Astrocyte (in vitro differentiated cells and primary cell): ENCODE measurements at places on chromosomes 5 and 9. TPM values are rescaled to one million over a fixed set of nuclear protein-coding genes. Genes with fewer than 3 reads are reported as not detected.

Gene DUSP1
- 80.5 and 90.1 TPM in 2 replicates for total RNA-seq

DNA sequence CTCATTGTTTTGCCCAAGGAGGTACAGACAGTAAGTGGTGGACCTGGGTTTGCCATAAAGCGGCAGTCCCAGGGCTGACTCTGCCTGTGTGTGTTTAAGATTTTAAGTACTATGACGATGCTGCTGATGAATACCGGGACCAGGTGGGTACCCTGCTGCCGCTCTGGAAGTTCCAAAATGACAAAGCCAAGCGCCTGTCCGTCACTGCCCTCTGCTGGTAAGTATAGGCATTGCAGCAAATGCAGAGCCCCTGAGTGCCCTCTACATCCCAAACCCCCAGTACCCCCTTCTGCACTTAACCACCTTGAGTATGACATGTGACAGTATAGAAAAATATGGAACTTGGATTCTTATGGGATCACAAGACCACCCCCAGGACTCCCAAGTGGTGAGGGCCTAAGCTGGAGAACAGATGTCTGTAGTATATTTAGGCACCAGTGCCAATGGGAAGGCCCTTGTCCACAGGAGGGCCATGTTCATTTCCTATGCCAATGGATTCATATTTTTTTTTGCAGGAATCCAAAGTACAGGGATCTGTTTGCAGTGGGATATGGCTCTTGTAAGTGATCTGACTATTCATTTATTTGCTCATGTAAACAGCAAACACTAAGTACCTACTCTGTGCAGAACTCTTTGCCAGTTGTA lies 22.0 kb downstream of the ENHO start:
- peaks cover 14% of the 10 kb centered on the region for H3K4me1 ChIP-seq
- peaks cover 26% of the 10 kb centered on the region for H3K27me3 ChIP-seq
- no peak overlapping the region for H3K27ac ChIP-seq
- H3K4me3 ChIP-seq, result no peak overlapping the region
- no peak for DNase-seq

DNA sequence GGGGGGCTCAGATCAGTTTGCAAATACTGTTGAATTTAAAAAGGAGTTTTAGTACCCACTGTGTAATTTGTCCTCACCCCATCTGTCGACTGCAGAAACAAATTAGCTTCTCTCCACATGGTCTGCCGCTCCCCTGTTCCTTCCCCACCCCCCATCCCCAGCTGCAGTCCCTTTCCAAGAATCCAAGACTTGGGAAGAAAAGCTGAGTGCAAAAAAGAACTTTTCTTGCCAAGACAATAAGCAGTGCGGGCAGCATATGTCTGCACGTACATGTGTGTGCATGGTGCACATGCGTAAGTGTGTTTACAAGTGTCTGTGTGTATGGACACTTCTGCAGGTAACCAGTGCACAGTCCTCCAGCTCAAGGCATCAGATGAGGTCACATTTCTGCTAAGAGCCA lies 125.7 kb upstream of the SMIM23 start:
- no peaks in the 10 kb centered on the region for H3K36me3 ChIP-seq
- H3K4me3 ChIP-seq, result no peak overlapping the region
- H3K27ac ChIP-seq, result no peak overlapping the region
- H3K27me3 ChIP-seq, result no peaks in the 10 kb centered on the region
- DNase-seq, result no peak
- H3K4me1 ChIP-seq, result no peaks in the 10 kb centered on the region

GRCh38 chr5:174717826-174718455 lies 6.4 kb upstream of the MSX2 start:
- no peak overlapping the region for H3K4me3 ChIP-seq
- no peaks in the 10 kb centered on the region for H3K4me1 ChIP-seq
- H3K27me3 ChIP-seq, result peaks cover 59% of the 10 kb centered on the region
- H3K36me3 ChIP-seq, result no peaks in the 10 kb centered on the region

Gene IFNB1
- 2.5 and 3.2 TPM in 2 replicates for total RNA-seq

DNA sequence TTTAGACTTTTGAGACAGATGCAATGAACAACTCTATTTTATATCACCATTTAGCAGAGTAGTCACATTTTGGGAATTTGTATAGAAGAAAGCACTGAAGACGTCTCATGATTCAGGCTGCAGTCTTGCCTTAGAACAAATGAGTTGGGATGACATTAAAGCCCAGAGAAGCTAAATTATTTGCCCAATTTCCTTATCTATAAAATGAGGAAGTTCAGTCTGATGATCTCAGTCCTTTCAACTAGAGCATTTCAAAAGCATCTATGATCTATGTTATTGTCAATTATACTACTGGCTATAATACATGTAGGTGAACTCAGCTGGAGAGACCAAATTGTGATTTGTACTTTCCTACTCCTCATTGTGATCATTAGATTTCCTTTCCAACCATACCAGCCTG lies 154.1 kb downstream of the OSTF1 start:
- no peaks in the 10 kb centered on the region for H3K4me1 ChIP-seq
- no peak overlapping the region for H3K27ac ChIP-seq
- no peaks in the 10 kb centered on the region for H3K36me3 ChIP-seq

Gene UNC5A
- 0.67 and 0.70 TPM in 2 replicates for total RNA-seq

Gene PCDHA12
- 13.8 and 16.0 TPM in 2 replicates for total RNA-seq

DNA sequence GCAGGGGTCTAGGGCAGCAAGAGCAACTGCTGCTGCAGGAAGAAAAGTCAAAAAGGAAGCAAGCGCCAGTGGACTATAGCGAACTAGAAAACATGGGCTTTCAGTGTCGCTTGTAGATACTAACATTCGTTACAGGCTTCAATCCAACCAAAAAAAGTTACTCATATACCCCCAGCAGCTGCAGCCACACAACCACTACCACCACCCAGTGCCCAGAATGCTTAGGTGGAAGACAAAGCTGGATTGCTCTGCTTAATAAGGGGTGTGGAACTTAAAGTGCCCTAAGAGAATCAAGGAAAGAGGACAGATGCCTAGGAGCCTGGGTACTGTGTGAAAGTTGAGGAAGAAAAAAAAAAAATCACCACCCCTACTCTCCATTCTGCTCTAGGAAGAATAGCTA lies 203.6 kb downstream of the ELAVL2 start:
- H3K27ac ChIP-seq, result no peak overlapping the region
- peaks cover 17% of the 10 kb centered on the region for H3K4me1 ChIP-seq
- H3K36me3 ChIP-seq, result no peaks in the 10 kb centered on the region
- no peaks in the 10 kb centered on the region for H3K27me3 ChIP-seq
